ENCODE measurements at places on chromosomes 7 and 10.

DNA sequence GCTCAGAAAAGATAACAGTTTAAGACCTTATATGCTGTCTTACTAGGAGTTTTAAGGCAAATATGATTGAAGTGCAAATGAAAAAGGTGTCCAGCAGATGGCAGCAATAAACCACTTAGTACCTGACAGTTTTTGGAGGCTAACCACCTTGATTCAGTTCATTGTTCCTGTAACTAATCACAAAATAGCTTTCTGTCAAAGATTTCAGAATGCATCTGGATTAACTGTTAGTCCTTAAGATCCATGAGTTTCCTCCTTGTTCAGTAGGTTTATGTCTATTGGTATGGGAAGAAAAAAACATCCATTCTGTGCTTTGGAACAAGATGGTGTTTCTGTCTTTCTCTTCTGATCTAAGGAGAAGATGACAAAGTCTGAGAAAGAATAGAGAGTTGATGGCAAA, 46.6 kb downstream of the CCSER2 start:
- DNase-seq = peak; percentile 46

- DNase-seq = no peak
These were observed 755.4 kb downstream of the KCNMA1 start for GRCh38 chr10:76882245-76882644.

DNA sequence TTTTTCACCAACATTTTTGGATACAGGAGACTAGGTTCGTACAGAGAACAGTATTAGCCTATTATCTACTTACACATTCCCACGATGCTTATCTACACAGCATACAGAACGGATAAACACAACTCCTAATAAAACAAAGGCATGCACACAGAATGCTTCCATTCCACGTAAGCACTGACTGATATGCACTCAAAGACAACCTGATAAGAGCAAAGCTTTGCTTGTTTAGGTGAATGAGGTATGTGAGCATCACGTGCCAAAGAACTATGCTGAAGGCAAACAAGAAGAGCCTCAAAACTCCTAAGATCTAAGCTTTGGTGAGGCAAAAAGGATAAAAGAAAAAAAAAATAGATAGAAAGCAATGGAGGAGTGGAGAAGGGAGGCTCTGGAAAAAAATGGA, 413.5 kb upstream of the LRRN3 start:
- DNase-seq = no peak

DNA sequence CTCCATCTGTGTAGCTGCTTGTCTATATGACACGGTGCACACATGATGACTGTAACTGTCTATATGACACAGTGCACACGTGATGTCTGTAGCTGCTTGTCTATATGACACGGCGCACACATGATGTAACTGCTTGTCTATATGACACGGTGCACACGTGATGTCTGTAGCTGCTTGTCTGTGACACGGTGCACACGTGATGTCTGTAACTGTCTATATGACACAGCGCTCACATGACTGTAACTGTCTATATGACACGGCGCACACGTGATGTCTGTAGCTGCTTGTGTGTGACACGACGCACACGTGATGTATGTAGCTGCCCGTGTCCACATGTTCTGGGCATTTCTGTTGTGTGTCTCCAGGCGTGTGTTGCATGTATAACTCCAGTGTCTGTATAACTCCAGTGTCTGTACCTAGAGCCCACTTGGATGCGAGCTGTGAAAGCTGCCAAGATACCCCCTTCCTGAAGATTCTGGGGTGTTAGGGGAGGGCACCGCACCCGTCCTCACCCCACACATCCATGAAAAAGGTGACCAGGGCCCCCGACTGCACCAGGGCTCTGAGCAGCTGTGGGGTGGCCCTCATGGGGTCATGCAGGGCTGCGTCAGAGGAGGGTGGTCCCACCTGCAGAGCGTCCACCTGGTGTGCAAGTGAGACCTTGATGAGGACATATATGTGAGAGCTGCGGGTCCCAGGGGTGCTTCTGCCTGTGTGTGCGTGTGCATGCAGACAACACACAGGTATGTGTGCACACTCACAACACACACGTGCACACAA, 137.9 kb downstream of the ELFN1 start:
- DNase-seq = peak; percentile 19

DNA sequence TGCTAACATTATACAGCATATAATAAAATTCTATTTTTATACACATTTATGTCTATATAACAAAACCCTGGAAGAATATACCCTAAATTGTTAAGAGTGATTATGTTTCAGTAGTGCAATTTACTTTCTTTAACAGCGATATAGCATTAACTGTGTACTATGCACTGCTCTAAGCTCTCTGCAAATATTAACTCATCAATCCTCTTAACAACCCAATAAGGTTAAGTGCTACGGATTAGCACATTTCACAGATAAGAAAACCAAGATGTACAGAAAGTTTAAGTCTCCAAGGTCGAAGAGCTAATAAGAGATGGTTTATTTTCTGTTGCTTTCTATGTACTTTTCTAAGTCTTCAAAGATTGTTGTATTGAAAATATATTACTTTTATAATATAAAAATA, 95.8 kb downstream of the SEMA3C start:
- no peak for DNase-seq

DNA sequence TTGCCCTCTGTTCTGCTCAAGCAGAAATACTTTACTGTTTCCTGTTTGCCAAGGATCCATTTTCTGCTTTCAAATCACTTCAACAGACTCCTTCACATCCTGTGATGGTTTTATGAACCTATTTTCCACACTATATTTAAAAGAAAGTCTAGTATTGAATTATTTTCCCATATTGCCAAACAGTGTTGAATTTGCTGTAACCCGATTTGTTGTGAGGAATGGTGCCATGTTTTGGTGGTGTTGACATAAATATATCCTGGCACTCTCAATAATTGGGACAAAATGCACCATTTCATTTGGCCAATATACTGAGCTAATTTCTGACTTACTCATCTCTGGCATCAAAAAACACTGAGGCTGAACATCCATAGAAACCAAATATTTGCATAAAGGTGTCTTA, 615.4 kb upstream of the SEMA3D start:
- no peak for DNase-seq

DNA sequence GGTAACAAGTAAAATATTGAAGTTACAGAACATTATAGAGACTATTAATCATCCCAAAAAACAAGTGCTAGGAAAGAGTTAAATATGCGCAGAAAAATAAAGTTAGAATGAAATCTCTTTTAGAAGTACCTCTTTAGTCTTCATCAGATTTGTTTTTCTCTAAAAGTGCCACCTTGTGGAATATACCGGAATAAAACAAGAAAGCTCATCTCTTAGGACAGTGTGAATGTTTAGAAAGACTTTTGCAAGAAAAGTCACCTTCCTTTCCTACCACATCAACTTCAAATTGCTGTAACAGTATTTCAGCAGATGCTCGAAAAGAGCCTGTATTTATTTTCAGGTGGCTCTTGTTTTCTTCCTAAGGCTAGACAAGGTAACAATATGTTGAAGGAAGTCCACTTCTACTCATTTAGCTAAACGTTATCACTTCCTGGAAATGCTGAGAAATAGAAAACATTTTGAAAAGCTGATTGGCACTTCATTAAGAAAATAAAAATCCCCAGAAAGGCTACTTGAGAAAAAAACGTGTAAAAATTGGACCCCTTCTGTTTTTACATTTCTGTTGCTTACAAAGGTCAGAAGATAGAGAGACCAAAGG, 19.8 kb upstream of the FAM133B start:
- DNase-seq = peak; percentile 33

GRCh38 chr7:41002741-41003610, 699.9 kb downstream of the INHBA start:
- DNase-seq = peak; percentile 39

GRCh38 chr7:155710530-155710929, 66.1 kb downstream of the RBM33 start:
- DNase-seq = no peak

DNA sequence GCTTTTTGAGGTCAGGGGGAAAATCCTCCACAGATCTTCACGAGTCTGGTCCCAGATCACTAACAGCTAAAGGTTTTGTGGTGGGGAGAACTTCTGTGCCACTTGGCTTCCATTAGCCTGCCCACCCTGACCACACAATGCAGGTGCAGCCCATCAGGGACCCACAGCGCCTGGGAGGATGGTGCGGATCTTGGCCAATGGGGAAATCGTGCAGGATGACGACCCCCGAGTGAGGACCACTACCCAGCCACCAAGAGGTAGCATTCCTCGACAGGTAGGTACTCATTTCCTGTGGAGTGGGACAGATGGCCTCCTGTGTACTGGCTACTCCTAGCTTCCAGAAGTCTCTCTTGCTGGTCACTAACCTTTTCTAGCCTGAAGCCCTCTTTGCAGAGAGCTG, 1.5 kb downstream of the FAM241B start:
- DNase-seq = no peak

GRCh38 chr7:101542527-101543241, 86.4 kb downstream of the MYL10 start:
- DNase-seq = peak; percentile 85

- DNase-seq = no peak
These were observed 137.2 kb upstream of the RSU1 start for GRCh38 chr10:16954280-16955030.

- DNase-seq = peak; percentile 31
These were observed 25.5 kb upstream of the EBLN1 start for GRCh38 chr10:22243321-22243720.

GRCh38 chr7:130732980-130733930, 752 bp downstream of the KLF14 start:
- DNase-seq = peak; percentile 32

GRCh38 chr7:567305-567883, 47.7 kb upstream of the PDGFA start:
- DNase-seq = no peak

DNA sequence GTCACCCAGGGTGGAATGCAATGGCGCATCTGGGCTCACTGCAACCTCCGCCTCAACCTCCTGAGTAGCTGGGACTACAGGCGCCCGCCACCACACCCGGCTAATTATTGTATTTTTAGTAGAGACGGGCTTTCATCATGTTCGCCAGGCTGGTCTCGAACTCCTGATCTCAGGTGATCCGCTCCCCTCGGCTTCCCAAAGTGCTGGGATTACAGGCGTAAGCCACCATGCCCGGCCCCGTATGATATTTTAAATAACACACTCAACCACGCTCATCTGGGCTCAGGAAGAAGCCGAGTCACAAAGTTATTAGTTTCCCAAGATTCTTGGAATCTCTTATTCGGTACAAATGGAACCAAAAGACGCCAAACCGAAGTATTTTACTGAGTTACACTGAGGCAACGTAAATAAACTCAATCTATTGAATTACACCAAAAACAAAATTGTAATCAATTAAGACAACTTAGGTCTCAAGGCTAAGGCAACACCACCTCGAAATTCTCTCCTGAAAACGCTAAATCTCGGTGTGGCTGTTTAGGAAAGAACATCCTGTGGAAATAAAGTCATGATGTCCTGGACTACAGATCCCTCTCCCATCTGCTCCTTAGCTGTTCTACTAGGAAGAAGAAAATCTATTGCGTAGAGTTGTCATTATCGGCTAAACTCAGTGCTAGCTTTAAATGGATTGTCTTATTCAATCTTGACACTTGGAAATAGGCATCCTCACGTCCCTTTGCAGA, 910 bp downstream of the ARHGAP19 start:
- no peak for DNase-seq

DNA sequence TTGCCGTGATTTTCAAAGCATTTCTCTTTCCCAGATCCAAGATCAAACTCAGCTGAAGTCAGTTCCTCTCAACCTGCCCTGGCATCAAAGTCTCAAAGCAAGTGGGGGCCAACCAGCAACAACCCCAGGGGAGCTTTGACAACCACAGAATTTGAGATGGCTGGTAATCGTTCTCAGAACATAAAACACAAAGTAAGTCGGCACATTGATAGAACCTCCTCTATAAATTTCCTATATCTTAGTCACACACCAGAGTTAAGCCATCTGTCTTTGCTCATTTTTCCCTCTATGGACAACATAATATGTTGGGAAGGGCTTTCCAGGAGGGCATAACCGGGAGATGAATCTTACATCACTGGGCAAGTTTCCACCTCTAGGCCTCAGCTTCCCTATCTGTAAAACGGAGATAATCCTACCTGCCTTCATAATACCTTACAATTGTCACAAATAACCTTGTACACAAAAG, 1.2 kb upstream of the DNAJC9 start:
- no peak for DNase-seq

- no peak for DNase-seq
These were observed 59.0 kb downstream of the ST7 start for GRCh38 chr7:117012284-117012683.

GRCh38 chr7:24283554-24283896, 465 bp upstream of the NPY start:
- no peak for DNase-seq

DNA sequence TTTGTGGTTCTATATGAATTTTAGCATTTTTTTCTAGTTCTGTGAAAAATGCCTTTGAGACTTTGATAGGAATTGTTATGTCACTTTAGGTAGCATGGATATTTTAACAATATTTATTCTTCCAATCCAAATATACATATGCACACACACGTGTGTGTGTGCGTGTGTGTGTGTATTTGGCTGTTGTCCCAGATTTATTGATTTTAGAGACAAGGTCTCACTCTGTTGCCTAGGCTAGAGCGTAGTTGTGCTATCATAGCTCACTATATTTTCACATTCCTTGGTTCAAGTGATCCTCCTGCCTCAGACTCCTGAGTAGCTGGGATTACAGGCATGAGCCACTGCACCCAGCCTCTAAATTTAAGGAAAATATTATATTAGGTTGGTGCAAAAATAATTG, 162.5 kb upstream of the TRIM24 start:
- DNase-seq = no peak

- DNase-seq = no peak
These were observed 8.6 kb upstream of the SLC16A9 start for GRCh38 chr10:59718257-59718656.
